ENCODE measurements at places on chromosomes 5 and 9.

GRCh38 chr5:157597277-157597676, 21.7 kb upstream of the ADAM19 start:
- no peak for DNase-seq

DNA sequence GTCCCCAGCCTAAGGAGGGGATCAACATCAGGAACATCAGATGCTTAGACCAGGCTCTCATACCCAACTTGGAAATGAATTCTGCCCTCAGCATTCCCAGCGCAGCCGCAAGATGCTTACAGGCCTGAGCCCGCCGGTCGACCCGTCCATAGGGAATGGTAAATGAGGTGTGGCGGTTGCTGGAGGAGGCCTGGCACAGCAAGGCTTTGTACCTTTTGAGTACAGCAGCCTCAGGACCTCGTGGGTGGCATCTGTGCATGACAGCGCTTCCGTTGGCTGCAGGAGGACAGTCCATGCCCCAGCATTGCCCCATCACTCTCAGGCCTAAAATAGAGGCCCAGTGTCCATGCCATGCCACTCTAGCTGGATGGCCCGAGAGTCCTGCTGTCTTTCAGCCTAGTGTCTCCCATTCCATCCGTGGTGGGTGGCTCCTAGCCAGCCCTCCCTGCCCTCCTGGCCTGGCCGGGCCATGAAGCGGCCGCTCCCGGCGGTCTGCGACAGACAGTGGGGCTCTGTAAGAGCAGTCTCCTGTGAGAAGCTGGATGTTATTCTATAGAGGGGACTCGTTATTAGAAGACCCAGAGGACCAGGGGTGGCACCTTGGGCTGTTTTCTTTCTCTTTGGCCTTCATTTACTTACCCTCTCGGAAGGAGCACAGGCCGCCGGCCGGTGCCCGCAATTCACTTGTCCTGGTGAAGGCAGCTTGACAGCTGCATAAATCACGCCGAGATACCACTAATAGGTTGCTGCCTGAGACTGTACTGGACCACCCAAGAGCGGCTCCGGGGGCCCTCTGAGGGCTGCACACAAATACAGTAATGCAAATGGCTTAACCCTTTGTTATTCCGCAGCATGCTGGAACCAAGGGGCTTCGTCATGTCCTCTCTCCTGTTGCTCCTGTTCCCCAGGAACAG, 223.5 kb upstream of the TUT7 start:
- DNase-seq: no peak

DNA sequence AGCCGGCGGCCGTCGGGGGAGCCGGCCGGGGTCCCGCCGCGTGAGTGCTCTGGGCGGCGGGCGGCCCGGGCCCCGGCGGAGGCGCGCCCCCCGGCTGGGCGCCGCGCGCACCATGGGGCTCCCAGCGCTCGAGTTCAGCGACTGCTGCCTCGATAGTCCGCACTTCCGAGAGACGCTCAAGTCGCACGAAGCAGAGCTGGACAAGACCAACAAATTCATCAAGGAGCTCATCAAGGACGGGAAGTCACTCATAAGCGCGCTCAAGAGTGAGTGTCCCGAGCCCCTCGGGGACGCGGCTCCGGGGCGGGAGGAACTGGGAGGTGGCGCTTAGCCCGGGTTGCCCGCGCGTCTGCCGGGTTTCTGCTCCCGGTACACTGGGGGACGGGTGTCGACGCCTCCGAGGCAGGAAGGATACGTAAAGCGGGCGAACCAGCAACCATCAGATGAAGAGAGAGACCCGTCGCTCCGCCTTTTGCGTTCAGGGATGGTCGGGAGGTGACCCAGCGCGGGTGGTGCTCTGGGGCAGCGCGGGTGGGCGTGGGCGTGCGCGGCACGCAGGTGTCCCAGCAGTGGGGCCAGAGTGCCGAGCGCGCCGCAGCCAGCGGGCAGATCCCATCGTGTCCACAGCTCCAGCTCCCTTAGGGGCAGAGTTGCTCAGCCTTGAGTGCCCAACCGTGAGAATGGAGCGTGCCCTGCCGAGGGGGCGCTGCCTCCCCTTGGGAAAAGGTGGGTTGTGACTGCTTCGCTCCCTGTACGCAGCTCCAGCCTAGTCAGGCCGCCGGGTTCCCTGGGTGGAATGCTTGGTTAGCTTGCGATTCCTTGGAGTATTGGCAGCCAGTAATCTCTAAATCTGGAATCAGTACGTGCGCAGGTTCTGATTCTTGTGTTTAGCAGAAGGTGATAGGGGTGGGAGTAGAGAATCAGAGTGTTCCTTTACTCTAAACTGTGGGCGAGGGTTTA, 753 bp downstream of the ARHGAP26 start:
- DNase-seq: peak; percentile 74

- no peak for DNase-seq
These were observed 346.1 kb upstream of the PTGER4 start for GRCh38 chr5:40333459-40334241.

DNA sequence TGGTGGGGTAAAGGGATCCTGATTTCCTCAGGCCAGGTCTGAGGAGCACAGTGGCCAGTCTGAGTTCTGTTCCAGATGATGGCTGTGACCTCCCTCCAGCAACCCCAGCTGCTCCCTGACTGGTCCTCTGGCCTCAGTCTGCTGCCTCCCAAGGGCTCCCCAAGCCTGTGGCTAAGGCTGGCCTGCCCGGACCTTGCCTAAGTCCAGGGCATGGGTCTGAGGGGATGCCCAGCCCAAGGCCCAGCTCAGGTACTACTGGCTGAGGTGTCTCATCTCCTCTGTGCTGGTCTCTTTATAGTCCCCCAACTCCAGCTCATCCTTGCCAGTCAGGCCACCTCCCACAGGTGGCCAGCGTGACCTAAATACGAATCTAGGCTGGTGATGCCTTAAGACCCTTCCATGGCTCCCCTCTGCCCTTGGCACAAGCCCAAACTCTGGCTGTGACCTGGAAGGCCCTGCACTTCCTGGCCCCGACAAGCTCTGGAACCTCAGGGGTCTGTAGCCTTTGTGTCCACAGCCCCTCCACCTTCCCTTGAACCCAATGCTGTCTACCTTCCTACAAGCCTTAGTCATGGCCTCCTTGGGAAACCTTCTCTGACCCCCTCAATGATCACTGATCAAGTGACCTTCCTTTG, 9.8 kb downstream of the KIF12 start:
- no peak for DNase-seq

DNA sequence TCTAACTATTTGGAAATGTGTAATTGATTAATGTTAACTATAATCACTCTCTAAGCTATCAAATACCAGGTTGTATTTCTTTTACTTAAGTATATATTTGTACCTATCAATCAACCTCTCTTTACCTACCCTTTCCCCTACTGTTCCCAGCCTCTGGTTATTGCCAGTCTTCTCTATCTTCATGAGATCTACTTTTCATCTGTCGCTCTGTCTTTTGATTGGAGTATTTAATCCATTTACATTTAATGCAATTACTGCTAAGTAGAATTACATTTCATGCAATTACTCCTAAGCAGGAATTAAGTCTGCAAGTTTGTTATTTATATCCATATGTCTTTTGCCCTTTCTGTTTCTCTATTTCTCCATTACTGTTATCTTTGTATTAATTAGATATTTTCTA, 148.1 kb downstream of the MAT2B start:
- no peak for DNase-seq

DNA sequence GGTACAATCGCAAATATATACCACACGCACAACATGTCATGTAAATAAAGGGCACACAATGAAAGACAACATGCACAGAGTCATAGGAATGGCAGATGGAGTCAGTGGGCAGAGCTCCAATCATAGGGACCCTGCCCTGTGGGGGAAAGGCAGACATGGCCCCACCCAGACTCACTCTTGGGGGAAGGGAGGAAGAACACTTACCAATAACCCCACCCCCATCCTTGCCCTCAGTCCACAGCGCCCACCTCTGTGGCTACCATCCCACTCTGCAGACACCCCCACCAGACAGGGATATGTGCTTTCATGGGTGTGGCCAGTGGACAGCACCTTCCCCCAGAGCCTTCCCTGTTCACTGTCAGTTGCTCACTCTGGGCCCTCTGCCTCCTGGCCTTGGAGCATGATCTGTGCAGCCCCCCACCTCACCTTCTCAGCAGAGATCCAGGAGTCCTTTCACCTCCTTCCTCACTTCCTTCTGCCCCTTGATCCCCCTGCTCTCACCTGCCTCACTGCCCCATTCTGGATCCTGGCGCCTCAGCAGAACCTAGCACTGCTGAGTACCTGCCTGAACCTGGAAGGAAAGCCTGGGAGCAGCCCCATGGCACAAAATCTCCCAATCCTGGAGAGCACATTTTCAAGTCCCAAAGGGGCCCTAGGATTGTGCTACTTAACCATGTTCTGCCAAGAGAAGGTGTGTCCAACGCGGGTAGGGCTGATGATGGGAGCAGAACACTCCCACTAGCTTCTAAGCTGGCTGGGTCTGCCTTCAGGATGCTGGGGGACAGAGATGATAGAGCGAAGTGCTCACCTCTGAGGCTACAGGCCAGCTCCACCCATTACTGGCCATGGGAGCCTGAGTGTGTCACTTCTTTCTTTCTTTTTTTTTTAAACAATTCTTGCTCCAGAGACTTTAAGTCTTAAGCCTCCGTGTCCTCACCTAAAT, 1.5 kb upstream of the PHF19 start:
- no peak for DNase-seq

DNA sequence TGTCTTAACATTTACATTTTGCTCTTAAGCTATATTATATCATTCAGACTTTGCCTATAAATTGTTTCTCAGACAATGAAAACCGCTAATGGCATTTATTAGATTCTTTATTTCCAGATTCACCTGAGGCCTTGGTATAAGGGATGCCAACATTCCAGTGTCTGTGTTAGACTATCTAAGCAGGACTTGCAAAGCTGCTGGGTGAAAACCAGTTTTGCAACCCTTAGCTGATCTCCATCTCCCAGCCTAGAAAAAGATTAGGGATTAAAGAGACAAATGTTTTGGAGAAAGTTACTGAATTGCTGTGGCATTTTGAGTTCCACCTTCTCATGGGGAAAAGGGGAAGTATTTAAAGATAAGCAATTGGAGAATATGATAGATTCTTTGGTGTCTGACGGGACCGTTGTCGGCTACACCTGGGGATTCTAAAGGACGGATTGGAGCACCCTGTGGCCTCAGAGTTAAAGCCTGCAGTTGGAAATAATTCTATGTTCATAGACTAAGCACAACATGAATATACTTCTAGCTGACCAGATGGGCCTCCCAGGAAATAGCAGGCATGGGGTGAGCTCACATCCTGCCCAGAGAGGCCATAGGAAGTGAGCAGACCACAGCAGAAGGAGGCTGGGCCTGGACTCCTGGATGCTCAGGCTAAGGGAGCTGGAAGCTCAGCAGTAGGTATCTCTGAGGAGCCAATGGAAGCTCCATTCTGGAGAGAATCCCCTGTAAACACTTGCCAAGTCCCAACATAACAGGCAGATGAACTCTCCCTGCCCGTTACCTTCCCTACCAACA, 21.8 kb downstream of the ENTREP1 start:
- DNase-seq: no peak

DNA sequence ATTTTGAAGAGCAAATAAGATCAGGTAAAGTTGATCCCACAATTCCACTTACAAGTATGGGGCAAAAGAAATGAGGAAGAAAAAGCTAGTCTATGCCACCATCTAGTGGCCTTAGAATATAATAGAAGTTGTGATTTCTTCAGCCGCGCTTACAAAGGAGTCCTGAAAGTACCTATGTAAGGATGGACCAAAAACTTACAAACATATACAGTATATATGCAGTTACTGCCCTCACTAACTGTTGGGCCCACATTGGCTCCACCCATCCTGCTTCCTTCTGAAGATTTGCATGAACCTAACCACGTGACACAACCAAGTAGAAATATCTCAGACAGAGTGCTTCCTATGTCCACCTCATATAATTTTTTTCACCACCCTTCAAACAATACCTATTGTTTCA, 11.7 kb upstream of the OR13D1 start:
- DNase-seq: peak; percentile 37
